ENCODE measurements at places on chromosomes 6 and 20. TPM values are rescaled to one million over a fixed set of nuclear protein-coding genes. Genes with fewer than 3 reads are reported as not detected.
A peak's percentile ranks its signal among the peaks of the same experiment; 100 is the strongest.

- DNase-seq, result no peak
Observed at GRCh38 chr6:1605893-1606779, 3.6 kb upstream of the FOXC1 start.

- DNase-seq, result peak; percentile 12
Observed at GRCh38 chr6:151494235-151494935, 568 bp downstream of the CCDC170 start.

- no peak for DNase-seq
Observed at GRCh38 chr6:36781669-36782068, 57.6 kb downstream of the CPNE5 start.

The CSE1L gene
- 96.4 TPM for total RNA-seq

The RAET1L gene
- total RNA-seq, result 3.1 TPM
